ENCODE measurements at places on chromosomes 7 and 10.

DNA sequence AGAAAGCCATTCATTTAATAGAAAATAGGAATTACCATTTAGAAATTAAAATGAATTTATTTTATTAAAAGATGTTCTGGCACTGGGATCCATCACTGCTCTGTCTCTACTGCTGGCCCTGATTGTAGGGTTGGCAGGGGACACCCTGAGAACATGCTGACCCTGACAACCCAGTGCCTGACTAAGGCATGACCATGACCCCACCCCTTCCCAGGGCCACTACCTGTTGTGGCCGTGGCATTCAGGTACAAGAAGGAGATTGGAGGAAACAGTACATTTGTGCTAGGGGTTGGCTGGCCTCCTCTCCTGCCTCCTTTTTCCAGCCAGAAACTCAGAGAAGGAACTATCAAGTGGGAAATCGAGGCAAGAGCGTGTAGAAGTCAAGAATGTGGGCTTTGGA lies 197.0 kb upstream of the ZMIZ1 start:
- DNase-seq: no peak

DNA sequence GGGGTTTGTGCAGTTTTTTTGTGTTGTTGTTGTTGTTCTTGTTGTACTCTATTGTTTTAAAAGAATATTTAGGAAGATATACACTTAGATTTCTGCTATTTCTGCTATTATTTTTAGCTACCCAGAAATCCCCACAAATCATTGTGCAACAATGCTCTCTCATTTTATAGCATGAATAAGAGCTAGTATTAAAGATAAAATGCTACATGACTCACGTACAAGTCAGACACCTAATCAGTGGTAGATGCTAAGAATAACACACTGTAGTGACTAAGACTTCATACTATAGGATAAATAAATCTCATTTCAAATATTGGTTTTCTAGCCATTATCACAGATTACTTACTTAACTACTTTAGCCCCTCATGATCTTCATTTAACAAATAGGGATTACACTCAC lies 920.5 kb downstream of the KCNMA1 start:
- DNase-seq: peak; percentile 47

GRCh38 chr10:130169136-130169859 lies 33.1 kb downstream of the GLRX3 start:
- peak; percentile 40 for DNase-seq

GRCh38 chr10:93495654-93496321 lies 624 bp upstream of the CEP55 start:
- peak; percentile 26 for DNase-seq

DNA sequence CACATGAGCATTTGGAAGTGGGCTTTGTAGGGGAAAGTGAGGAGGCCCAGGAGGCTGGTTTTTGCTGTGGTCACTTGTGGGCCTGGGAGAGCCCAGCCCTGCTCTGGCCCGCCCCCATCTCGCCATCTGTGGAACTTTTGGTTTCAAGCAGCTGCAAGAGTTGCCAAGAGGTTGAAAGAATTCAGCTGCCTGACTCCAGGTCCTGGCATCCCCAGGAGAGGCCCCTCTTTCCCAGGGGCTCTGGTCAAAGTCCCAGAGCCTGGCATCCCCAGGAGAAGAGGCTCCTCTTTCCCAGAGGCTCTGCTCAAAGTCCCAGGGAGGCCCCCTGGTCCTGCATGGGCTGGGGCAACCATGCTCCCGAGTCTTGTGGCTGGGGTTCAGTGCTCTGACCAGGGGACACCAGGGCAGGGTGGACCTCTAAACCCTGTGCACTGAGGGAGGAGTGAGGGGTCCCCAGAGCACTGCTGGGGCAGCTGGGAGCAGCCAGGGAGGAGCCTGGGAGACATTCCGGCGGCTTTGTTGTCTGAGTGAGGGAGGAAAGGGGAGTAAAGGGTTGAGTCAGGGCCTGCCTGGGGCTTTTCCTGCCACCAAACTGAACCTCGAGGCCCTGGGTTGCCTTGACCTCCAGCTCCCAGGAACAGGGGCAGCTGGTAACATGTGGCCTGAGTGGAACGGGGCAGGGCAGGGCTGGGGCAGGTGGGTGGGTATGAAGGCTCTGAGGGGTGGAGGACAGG lies 27.7 kb upstream of the CSGALNACT2 start:
- peak; percentile 3 for DNase-seq

- no peak for DNase-seq
Observed at GRCh38 chr7:130897515-130898419, 163.8 kb upstream of the KLF14 start.

DNA sequence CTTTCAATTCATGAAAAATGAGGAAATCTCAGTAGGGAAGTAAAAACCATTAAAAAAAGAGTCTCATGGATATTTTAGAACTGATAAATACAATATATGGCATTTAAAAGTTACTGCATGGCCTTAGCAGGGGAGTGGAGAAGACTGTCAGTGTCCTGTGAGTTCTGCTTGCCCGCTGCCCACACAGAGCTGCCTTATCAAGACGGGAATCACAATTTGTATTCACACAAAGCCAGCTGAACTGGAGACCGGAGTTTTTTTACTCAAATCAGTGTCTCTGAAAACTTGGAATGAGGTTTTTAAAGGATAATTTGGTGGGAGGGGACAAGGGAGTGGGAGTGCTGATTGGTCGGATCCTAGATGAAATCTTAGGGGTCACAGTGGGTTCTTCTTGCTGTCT lies 17.1 kb downstream of the LANCL2 start:
- no peak for DNase-seq

DNA sequence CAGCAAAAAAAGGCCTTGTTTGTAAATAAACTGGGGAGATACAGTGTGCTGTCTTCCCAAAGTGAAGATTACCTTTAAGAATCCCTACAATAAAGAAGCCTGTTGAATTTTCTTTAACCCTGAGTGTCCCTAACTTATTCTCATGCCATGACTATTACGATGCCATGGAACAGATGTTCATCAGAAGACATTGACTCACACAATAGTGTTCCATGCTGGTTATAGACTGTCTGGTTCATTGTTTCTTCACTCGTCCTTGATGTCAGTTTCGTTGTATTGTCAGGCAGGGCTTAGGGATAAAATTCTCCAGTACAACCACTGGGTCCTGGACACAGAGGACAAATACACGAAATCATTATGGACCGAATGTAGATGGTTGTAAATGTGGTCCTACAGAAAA lies 36.2 kb upstream of the BMPER start:
- DNase-seq: no peak

DNA sequence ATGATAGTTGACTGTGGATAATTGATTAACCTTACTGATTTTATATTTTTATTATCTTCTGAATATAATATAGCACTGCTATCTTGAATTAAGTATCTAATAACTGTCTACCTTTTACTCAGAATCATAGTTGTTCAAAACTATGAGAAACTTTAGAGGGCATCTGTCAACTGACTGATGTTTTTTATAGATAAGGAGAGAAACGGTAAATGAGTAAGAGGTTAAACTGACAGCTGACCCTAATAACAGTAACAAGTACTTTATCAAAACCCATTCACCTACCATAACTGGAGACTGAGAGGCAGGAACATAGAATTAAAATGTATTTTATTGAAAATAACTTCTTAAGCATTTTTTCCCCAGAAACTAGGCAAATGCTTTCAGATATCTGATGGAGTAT lies 62.2 kb downstream of the CYP51A1 start:
- no peak for DNase-seq

- DNase-seq: no peak
Observed at GRCh38 chr7:109782806-109783205, 1213.1 kb downstream of the DNAJB9 start.

- no peak for DNase-seq
Observed at GRCh38 chr7:91942312-91942711, 1.6 kb downstream of the AKAP9 start.

DNA sequence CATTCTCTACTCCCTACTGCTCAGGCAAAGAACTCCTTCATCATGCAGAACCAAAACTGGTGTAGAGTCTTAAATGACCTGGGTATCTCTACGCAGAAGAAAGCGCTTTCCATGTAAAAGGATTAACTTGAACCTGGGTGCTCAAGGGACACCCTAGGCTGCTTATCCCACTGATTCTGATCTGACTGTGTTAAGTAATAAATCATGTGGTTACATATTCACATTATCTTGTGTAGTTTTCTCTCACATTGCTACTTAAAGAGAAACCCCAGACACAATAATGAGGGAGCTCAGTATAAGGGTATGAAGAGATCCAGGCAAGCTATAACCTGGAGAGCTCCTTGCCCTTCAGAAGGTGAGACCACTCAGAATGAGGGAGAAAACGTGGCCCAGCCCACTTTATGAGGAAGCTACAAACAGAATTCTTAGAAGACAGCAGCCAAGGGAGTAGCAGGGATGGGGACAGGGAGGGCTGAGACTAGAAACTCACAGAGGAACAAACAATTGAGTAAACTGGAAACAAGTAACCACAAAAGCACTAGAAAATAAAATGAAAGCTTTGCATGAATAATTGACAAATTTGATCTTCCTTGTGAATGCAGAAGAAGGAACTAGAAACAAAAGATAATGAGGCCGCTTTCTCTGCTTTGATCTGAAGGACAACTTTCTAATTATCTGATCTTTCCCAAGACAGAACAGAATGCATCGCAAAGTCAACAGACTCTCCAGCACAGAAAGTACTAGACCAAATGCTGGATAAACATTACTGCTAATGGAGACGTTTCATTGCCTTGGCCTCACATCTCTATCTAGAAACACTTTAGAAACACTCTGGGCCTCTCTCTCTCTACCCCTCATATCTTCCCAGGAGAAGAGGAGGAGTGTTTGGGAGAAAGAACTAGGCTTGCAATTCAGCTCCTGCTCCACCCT lies 76.1 kb downstream of the LRRC17 start:
- DNase-seq: no peak

GRCh38 chr10:80394358-80394916 lies 13.9 kb upstream of the PRXL2A start:
- no peak for DNase-seq

GRCh38 chr10:15342970-15343369 lies 28.1 kb downstream of the FAM171A1 start:
- DNase-seq: no peak

DNA sequence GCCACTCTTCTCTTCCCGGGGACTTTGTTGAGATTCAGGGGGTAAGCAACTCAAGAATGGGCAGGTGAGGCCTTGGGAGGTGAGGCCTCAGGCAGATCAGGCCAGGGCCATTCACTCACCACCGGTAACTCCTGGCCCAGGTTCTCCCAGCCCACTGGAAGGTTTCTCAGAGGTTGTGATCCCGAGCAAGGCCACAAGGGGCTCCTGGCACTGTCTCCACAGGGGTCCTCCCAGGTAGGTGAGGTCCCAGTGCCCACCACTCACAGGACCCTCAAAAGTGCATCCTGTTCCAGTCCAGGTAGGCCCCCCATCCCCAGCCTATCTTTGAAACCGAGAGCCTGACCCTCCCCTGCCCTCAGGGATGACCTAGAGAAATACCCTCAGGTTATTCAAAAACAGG lies 236.1 kb downstream of the BUB3 start:
- DNase-seq: no peak

- DNase-seq: no peak
Observed at GRCh38 chr10:123463698-123464097, 202.5 kb upstream of the GPR26 start.

- no peak for DNase-seq
Observed at GRCh38 chr10:8967061-8967460, 912.6 kb downstream of the GATA3 start.

GRCh38 chr7:10644849-10645248 lies 328.8 kb upstream of the PHF14 start:
- no peak for DNase-seq

- DNase-seq: no peak
Observed at GRCh38 chr7:98753176-98753575, 116.6 kb downstream of the TMEM130 start.

GRCh38 chr7:44132039-44132438 lies 8.7 kb upstream of the POLD2 start:
- DNase-seq: no peak

- DNase-seq: no peak
Observed at GRCh38 chr10:114294549-114294948, 55.5 kb downstream of the VWA2 start.

DNA sequence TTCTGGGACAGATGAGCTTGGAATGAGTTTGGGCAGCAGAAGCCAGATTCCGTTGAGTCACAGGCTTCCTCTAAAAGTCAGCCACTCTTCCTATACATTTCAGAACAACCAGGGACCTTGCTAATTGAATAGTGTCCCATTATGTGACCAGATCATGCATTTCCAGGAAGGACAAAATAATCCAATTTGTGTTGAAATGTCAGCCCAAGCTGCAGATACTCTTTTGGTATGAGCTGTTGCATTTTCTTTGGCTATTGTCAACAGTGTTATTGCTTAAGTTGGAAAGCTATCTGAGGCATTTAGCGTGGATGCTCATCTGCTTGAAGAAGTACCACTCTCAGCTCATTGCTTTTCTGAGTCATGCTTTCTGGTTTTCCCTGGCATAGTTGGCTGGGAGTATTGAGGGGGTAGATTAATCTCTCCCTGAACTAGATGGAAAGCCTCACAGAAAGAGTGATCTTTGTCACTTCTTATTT lies 223.7 kb upstream of the HABP2 start:
- DNase-seq: peak; percentile 72

DNA sequence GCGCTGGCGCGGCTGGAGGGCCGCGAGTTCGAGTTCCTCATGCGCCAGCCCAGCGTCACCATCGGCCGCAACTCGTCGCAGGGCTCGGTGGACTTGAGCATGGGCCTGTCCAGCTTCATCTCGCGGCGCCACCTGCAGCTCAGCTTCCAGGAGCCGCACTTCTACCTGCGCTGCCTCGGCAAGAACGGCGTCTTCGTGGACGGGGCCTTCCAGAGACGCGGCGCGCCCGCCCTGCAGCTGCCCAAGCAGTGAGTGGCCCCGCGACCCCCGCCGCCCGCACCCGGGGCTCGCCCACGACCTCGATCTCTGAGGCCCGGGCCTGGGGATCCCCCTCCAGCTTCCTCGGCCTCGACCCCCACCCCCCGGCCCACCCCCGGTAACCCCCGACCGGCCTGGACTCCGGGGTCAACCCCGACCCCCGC lies 537 bp downstream of the FOXK1 start:
- no peak for DNase-seq

- peak; percentile 88 for DNase-seq
Observed at GRCh38 chr7:2299131-2299829, 15.0 kb downstream of the SNX8 start.

GRCh38 chr7:28266402-28266801 lies 85.8 kb upstream of the JAZF1 start:
- DNase-seq: no peak

DNA sequence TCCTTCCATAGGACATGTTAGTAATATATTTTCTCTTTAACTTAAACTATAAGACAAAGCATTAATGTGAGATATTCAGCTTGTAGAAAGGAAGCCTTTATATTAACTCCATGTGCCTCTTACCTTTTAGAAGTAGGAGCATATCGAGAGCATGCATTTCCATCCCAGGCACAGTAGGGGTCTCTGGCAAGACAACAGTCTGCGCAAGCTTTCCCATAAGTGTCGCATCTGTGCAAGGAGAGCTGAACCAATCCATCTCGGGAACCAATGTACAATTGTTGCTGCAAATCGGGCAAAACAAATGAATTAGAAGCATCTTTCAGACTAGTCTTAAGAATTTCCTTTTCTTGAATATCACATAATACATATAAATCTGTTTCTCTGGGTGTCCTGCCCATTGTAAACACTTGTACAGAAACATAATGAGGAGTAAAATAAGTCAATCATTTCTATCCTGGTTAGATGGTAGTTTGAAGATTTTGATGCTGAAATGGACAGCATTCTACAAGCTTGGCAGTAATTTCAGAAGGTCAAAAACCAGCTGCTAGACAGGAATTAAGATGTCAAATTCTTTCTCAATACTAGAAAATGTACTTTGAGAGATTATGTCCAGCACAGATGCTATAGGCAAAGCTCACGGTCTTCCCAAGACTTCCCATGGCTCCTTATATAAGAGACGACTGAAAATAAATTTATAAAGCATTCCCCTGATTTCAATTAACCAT lies 171.8 kb downstream of the SEMA3D start:
- no peak for DNase-seq

- peak; percentile 83 for DNase-seq
Observed at GRCh38 chr10:77756319-77757232, 119.0 kb upstream of the KCNMA1 start.
